CD4-positive, alpha-beta memory T cell (primary cell): ENCODE measurements at places on chromosomes 1 and 21. TPM values are rescaled to one million over a fixed set of nuclear protein-coding genes. Genes with fewer than 3 reads are reported as not detected.

SGIP1 gene
- total RNA-seq = not detected

KCNQ4 gene
- 0.33 TPM for total RNA-seq

ZNF695 gene
- total RNA-seq = not detected

COL8A2 gene
- 0.25 TPM for total RNA-seq

DNA sequence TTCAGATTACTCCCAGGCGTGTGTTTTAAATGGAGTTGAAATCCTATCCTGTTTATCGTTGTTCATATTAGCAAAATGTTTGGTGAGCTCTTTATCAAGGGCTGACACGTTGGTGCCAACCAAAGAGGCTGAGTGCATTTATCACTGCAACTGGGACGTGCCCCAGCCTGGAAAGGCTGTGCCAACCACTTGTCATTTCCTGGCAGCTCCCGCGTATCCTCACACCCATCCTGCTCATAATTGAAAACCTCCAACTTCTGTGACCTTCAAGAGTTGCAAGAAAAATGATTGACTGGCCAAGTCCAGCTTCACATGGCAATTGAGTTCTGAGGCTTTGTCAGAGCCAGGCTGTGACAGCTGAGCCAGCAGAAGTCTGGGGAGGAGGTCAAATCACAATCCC is 43.7 kb upstream of the KCNA3 start:
- H3K4me3 ChIP-seq = no peak overlapping the region
- DNase-seq = no peak

GRCh38 chr21:21003701-21004100 is 5.5 kb downstream of the NCAM2 start:
- H3K4me3 ChIP-seq = no peak overlapping the region
- H3K36me3 ChIP-seq = no peaks in the 10 kb centered on the region
- peaks cover 4% of the 10 kb centered on the region for H3K4me1 ChIP-seq
- no peak for DNase-seq
- no peaks in the 10 kb centered on the region for H3K27me3 ChIP-seq

- H3K4me3 ChIP-seq = no peak overlapping the region
- no peak overlapping the region for H3K27ac ChIP-seq
These were observed 24.5 kb upstream of the TNFRSF1B start for GRCh38 chr1:12142141-12142823.

DNA sequence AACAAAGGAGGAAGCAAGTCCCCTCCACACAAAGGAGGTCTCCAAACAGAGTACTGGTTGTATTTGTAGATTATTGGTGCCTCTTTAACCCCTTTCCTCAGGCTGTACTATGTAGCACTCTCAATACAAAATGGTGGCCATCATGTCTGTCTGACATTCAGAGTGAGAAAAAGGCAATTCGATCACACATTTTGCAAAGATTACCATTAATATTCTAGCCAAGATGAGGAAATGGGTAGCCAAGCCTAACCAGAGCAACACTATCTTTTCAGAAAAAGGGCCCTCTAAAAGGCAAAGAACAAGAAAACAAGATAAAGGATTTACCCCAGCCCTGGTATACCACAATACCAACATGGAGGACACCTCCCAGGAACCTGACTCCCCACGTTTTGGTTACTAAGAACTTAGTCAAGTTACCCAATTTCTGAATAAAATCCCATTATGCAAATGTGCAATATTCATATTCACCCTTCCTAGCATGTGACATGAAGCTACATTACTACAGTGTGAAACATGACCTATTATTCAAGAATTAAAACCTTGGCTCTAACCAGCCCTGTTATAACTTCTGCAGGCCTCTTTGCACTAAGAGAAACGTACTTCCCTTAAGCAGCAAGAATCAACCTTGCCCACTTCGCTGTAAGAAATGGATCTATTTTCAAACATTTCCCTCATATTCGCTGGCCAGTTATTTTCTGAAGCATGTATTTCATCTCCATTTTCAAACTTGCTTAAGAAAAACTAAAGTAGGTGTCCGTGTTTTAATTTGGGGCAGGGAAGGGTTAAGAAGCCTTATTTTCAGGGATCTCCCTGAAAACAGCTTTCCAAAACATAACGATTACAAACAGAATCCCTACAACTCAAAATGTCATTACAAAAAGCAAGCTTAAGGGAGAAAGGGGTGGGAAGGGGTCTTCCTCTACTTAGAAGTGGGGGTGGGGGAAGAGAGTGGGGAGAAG is 2.1 kb downstream of the KDM5B start:
- no peak for DNase-seq
- peak overlapping the region; percentile 65 for H3K4me3 ChIP-seq
- H3K4me1 ChIP-seq = peaks cover 53% of the 10 kb centered on the region

GRCh38 chr1:109322974-109323373 is 16.2 kb upstream of the MYBPHL start:
- no peaks in the 10 kb centered on the region for H3K27me3 ChIP-seq
- no peaks in the 10 kb centered on the region for H3K36me3 ChIP-seq
- no peak overlapping the region for H3K27ac ChIP-seq
- no peak for DNase-seq

DNA sequence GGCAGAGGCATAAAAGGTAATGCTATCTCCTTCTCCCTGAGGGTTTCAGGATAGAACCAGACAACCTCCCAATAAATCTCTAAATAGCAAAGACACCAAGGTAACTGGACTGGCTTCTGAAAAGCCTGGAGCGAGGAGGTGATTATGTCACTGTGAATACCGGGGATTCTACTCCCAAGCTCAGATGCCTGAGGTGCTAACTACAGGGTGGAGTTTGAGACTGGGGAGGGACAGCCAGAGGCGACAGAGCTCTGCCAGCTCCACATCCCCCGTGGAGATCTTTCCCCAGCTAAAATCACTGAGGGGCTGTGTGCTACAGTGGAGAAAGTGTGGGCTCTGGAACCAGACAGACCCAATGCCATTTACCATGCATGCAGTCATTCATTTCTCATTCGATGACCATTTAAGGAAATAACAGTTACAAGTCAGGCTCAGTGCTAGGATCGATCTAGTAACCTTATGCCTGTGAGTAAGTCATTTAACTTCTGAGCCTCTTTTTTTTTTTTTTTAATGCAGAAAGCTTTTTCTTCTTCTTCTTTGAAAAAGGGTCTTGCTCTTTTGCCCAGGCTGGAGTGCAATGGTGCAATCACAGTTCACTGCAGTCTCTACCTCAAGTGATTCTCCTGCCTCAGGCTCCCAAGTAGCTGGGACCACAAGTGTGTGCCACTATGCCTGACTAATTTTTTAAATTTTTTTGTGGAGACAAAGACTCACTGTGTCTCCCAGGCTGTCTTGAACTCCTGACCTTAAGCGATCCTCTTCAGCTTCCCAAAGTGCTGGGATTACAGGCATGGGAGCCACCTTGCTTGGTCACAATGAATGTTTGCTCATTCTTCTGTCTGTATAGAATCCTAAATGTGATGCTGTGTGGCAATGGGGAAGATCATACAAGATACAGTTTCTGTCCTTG is 8.1 kb upstream of the SLC45A3 start:
- no peak overlapping the region for H3K27ac ChIP-seq
- H3K36me3 ChIP-seq = no peaks in the 10 kb centered on the region
- no peaks in the 10 kb centered on the region for H3K27me3 ChIP-seq
- no peak overlapping the region for H3K4me3 ChIP-seq
- H3K4me1 ChIP-seq = no peaks in the 10 kb centered on the region
- DNase-seq = no peak

DNA sequence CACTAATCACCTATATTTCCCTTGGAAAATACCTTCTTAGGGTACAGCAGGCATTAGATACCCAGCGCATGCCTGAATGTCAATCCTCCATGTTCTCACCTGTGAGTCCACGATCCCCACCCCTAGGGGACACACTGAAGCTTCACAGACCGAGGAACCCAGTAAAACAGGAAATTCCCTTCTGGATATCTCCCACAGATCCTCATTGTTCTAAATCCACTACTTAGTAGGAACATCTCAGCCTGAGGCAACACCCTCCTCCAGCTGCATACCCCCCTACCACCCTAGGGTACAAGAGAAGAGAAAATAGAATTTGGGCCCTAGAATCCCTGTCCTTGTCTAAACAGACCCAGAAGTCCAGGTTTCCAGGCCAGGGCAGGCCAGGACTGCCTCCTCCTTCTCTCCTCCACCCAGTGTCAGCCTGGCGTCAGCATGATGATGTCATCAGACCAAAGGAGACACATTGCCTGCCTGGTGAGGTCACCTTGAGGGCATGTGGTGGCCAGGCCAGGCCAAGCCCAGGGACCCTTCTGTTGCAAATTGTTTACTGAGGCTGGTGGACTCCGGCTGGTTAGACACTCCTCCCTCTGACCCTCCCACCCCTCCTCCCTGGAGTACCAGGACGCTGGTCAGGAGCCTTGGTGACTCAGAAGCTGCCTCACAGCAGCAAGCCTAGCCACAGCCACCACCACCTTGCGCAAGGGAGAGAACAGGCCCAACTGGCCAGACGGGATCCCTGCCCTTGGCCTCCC is 6.2 kb downstream of the NECTIN4 start:
- H3K36me3 ChIP-seq = no peaks in the 10 kb centered on the region
- DNase-seq = no peak
- H3K4me1 ChIP-seq = no peaks in the 10 kb centered on the region
- no peak overlapping the region for H3K4me3 ChIP-seq

DNA sequence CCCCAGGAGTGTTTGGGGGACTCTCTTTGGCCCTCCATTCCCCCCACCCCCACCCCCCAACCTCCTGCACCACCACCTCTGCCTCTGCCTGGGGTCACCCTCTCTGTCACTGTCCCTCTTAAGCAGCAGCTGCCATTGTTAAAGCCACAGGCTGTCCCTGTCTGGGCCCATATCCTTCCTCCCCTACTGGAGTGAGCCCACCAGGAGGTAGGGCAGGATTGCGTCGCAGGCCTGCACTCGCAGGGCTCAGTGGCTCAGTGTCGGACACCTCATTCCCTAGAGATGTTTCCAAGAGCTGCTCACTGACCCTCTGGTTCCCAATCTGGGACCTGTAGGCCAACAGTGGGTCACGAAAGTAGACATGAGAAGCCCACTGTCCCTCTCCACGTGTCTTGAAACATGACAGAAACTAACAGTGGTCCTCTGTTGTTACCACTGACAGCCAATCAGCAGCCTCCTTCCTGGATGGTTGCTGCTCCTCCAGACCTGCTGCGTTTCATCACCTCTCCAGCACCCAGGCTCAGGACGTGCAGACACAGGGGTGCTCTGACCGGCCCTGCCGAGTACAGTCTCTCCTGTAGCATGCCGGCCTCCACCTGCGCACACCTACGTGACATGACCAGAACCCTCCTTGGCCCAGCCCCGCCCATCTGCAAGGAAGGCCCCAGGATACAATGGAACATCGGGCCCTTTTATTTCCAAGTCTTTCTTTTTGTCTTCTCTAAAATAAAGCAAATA is 7.7 kb downstream of the PRDM15 start:
- H3K4me1 ChIP-seq = no peaks in the 10 kb centered on the region
- no peak overlapping the region for H3K4me3 ChIP-seq
- H3K27me3 ChIP-seq = no peaks in the 10 kb centered on the region

- H3K4me3 ChIP-seq = no peak overlapping the region
- no peaks in the 10 kb centered on the region for H3K27me3 ChIP-seq
- no peak for DNase-seq
- peaks cover 14% of the 10 kb centered on the region for H3K4me1 ChIP-seq
These were observed 7.0 kb downstream of the TCEA3 start for GRCh38 chr1:23417570-23417969.

DNA sequence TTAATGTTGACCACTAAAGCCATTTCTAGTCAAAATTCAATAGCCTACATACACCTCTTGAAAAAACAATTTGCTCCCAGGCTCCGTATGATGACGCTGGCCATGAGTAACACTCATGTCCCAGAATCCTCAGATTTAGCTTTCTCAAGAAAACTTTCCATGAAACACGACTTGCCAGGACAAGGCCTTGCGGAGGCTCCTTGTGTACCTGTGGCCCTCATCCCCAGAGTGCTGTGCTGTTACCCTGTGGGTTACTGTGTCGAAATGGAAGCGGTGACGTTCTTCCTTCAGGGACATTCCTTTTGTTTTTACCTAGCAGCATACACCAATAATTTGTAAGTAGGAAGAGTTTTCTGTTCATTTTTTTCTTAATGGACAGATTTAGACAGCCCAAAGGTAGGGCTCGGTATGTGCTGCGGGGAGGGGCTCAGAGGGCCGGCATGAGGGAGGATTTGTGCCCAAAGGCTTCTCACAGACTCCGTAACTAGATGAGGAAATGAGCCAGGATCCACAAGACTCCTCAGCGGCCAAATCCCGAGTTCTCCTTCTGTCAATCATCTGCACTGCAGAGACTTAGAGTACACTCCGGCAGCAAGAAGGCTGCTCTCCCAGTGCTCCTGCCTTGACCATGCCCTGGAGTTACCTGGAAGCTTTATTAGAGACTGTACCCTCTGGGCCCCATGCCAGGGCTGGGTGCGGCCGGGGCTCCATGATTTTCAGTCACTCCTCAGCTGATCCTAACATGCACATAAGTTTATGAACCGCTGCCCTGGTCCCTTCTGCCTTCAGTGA is 17.8 kb downstream of the GNG12 start:
- no peaks in the 10 kb centered on the region for H3K4me1 ChIP-seq
- DNase-seq = no peak
- no peak overlapping the region for H3K4me3 ChIP-seq
- H3K27me3 ChIP-seq = no peaks in the 10 kb centered on the region

DNA sequence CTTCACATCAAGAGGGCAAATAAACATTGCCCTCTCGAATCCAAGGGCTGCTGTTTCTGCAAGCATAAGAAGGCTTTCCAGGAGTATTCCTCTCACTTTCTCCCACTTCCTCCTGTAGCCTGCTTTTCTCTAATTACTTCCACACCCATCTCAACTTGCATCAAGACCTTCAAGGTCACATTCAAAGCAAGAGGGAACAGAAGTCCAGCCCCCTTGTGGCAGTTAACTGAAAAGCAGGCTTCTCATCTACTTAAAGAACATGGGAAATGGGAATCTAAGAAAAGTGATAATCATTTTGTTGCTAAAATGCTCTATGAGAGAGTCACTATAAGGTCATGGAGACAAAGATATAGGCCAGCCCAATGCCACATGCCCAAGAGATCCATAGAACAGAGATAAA is 874.4 kb downstream of the KCNT2 start:
- no peak overlapping the region for H3K4me3 ChIP-seq
- H3K36me3 ChIP-seq = no peaks in the 10 kb centered on the region
- H3K27ac ChIP-seq = no peak overlapping the region
- H3K4me1 ChIP-seq = no peaks in the 10 kb centered on the region

GRCh38 chr1:229135773-229136172 is 135.1 kb upstream of the RAB4A start:
- H3K27ac ChIP-seq = no peak overlapping the region
- no peak overlapping the region for H3K4me3 ChIP-seq
- H3K4me1 ChIP-seq = peaks cover 52% of the 10 kb centered on the region
- H3K27me3 ChIP-seq = no peaks in the 10 kb centered on the region
- DNase-seq = no peak

GRCh38 chr21:24716281-24716918 is 890.9 kb downstream of the MRPL39 start:
- no peaks in the 10 kb centered on the region for H3K4me1 ChIP-seq
- no peak for DNase-seq

DNA sequence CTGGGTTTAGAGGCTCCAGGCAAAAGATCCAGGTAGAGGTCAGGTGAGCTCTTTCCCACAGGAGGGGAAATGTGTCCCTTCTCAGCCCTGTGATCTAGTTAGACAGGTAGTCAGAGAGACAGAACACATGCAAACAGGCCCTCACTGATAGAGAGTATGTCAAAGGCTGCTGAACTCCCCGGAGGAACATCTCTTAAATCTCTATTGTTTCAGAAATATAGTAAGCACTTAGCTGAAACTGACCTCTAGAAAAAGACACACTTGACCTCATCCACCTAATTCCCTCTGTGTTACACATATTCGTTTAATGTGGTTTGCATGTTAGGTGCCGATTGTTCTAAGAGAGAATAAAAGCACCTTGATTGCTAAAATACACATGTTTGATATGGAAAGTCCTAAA is 23.3 kb downstream of the SUSD4 start:
- no peak overlapping the region for H3K27ac ChIP-seq
- no peaks in the 10 kb centered on the region for H3K36me3 ChIP-seq
- no peak for DNase-seq
- no peak overlapping the region for H3K4me3 ChIP-seq
- H3K27me3 ChIP-seq = no peaks in the 10 kb centered on the region
